NCI-H1436 treated with DMSO at 0.1 percent for 48 hours (cell line): ENCODE measurements at places on chromosomes 4 and X.

DNA sequence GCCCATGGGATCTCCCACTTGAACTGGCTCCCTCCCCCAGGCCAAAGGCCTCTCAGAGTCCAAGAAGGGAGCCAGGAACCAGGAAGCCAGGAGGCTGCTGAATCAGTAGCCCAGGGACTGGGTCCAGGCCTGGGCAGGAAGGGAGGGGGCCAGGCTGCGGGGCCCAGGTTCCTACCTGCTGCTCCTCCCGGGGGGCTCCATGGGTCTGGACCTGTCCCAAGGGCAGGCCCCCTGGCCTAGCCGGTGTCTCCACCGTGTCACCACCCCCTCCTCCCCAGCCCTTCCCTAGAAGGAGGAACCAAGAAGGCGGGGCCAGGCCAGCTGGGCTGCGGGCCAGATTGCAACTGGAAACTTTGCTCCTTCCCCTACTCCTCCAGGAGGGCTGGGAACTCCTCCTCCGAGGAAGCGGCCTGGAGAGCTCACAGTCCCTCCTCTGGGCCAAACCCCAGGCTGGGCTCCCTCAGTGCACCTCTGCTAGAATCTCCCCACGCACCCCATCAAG lies at the start of gene IQSEC2:
Gene IQSEC2 (minus strand): TSS at position 264 of the 502 bp plus-strand sequence.
- DNase-seq, result no peak

DNA sequence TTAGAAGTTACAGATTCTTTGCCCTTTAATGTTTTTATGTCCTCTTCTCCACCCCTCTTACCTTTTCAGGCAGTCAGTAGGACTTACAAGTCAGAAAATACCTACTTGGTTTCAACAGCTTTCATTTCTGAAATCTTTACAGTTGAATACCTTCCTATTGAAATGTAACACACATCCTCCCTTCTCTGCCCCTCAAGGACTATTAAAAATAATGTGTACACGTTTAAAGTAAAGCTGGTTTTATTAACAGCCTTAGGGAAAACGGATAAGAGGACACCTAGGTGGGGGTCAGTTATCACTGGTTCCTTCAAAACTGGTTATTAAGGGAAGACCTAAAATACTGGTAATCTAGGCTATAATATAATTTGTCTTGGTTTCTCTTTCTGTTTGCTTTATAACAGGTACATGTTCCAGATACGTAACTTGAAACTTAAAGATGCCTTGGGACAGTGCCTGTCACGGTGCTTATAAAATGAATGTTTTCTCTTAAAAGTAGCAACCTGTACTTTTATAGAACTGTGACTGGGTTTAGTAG lies 1.8 kb downstream of the CCSER1 start:
- DNase-seq, result no peak

GRCh38 chr4:123168812-123169211 lies 227.8 kb upstream of the SPRY1 start:
- DNase-seq, result no peak

DNA sequence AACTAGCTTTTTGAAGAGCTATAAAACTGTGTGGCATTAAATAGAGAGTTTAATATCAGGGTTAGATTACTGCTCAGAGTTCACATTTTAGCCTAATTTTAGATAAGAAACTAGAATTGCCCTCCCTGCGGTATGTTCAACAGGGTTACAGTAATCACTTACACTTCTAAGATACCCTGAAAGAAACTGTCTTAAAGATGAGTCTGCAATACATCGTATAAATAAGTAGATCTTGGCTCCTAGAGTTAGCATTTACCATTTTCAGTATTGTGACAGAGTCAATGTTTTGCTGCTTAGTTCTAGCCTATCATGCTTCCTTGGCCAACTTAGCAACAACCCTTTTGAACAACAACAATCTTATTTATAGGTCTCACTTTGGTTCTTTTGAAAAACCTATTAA lies 217.8 kb upstream of the NDST4 start:
- DNase-seq, result no peak

DNA sequence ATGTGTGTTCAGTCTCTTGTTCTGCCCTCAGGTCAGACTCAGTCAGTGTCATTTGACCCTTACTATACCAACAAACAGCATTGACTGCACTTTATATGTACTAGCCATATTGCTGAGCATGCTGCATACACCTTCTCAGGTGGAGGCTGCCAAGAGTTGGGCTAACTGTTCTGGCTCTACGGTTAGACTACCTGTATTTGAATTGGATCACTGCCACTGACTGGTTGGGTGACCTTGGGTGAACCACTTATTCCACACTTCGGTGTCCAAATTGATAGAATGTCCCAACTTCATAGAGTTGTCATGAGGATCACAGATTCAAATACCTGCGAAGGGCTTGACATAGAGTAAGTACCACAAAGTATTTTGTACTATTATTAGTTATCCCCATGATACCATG lies 91.2 kb upstream of the GPR50 start:
- DNase-seq, result no peak
